Activated T-cell treated with anti-CD3 and anti-CD28 coated beads, Interleukin-2, amount 50 U/mL, for 4 hours (primary cell): ENCODE measurements at places on chromosomes 3 and 15.
A peak's percentile ranks its signal among the peaks of the same experiment; 100 is the strongest.

GRCh38 chr3:152899306-152899705, 64.4 kb downstream of the P2RY1 start:
- DNase-seq, result no peak

DNA sequence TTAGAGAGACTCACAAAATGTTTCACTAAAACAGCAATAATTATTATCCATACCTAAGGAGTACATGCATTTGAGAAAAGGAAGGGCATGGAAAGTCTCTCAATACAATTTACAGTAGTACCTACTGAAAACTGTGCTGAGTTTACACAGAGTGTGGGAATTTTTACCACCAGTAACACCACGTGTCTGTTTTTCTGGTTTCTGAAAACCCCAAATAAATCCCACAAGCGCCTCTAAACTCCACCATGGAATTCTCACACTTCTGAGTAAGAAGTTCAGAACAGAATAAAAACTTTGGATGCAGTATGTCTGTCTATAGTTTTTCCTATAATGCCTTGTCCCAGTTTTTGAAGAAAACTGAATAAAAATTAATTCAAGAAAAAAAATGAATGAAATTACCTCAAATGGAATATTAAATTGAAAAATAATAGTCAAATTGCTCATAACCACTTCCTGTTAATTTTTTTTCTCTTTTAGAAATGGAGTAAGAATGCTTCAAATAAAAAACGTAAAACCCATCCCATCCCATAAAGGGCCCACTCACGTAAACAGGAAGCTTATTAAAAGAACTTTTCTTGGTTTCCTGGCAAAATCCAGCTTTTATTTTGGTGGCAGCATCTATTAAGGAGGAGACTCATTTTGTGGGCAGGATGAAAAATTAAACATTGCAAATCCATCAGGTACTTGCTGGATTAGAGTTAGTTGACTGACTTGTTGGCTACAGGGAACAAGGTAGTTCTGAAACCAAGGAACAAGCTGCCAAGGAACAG, 378.1 kb downstream of the TIGIT start:
- no peak for DNase-seq

- no peak for DNase-seq
These were observed 397.2 kb downstream of the GAP43 start for GRCh38 chr3:116020495-116020894.

- DNase-seq, result no peak
These were observed 1.2 kb downstream of the ROBO1 start for GRCh38 chr3:79766496-79767193.

DNA sequence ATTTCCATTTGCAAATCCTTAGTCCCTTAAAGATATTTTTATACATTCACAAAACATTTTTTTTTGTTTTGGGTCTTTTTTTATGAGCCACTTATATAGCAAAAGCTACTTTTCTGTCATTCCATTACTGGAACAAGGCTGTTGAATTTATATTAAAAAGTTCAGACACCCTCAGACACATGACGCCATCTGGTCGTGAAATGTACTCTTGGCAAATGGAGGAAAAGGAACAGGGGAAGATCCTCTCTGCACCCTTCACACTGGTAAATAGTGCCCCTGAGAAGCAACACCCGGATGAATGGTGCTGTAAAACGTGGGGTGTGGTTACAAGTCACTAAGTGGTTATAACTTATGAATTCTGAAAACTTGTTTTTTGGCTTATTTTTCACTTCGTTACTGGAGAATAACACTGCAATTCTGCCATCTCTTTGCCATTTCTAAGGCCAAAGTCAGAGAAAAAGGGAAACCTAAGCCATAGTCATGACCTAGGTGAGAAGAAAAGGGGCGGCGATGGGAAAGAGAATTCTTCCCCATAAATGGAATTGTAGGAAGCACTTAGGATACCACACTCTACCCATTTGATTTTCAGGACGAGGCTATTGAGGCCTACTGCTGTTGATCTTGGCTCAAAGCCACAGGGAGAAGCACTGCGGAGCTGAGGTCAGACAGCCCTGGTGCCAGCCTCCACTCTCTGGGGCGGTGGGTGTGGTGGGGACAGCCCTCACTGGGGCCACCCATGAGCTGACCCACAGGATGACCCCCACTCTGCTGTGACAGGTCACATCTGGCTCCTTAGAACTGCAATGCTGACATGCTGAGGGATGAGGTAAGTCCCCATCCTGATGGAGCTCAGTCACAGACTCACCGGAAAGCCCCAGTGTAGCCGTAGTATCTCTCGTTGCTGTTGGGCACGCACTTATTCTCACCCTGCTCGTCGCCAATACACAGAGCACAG, 21.9 kb downstream of the LTF start:
- DNase-seq, result peak; percentile 47

DNA sequence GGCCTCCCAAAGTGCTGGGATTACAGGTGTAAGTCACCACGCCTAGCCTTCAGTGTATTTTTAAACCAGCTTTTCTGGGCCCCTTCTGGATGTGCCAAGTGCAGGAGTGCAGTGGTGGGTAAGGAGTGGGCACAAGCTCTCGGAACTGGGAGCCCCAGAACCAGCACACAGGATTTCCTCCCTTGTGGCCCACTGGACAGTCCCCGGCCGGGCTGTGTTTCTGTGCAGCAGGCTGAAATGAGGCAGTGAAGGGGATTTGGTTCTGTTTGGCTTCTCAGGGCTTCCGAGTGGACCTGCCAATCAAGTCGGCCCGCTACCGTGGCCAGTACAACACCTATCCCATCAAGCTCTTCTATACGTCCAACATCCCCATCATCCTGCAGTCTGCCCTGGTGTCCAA, 14.4 kb downstream of the SEC61A1 start:
- no peak for DNase-seq

DNA sequence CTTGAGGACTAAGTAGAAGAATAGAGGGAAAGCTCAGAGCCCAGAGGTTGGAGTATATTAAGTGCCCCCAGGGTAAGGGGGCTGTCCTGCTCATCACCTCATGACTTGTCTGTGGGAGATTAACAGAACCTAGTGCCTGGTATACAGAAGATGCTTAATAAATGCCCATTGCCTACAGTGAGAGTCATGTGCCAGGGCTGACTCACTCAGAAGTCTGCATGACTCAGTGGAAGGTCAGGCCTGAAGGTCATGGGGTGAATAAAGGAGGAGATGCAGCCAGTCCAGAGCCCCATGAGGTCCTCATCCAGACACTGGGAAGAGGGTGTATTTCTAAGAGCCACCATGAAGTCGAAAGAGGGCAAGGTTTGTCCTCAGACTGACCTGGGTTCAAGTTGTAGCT, 62.5 kb upstream of the TLE3 start:
- no peak for DNase-seq

DNA sequence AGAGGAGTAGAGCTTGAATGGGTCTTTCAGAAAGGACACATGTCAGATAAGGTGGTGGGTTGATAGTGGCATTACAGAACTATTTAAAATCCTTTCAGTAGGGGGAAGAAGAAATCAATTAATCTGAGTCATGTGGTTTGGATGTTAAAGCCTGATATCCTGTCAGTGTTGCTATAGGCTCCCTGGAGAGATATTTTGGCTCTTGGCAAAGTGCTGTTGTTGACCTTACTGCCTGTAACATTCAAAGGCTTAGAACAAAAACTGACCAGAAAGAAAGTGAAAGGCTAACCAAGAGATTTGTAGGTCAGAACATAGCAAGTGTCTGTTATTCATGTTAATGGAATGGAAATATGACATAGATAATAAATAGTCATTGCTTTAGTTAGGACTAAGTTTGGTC, 552.9 kb downstream of the DIPK2A start:
- DNase-seq, result no peak

DNA sequence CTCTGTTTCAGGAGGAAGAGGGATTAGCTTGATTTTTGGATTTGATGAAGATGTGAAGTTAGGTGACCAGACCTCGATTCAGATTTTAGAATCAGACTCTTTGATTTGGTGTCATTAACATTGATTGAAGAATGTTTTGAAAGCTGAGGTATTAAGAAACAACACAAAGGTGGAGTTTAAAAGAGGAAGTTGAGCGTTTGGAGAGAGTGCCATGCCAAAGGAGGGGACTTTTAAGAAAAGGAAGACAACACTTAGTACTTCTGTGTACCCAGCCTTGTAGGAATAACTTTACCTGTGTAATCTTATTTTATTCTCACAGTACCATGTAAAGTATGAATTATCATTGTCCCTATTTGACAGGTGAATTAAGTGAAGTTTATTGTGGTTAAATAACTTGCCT, 34.4 kb downstream of the PPARG start:
- no peak for DNase-seq

DNA sequence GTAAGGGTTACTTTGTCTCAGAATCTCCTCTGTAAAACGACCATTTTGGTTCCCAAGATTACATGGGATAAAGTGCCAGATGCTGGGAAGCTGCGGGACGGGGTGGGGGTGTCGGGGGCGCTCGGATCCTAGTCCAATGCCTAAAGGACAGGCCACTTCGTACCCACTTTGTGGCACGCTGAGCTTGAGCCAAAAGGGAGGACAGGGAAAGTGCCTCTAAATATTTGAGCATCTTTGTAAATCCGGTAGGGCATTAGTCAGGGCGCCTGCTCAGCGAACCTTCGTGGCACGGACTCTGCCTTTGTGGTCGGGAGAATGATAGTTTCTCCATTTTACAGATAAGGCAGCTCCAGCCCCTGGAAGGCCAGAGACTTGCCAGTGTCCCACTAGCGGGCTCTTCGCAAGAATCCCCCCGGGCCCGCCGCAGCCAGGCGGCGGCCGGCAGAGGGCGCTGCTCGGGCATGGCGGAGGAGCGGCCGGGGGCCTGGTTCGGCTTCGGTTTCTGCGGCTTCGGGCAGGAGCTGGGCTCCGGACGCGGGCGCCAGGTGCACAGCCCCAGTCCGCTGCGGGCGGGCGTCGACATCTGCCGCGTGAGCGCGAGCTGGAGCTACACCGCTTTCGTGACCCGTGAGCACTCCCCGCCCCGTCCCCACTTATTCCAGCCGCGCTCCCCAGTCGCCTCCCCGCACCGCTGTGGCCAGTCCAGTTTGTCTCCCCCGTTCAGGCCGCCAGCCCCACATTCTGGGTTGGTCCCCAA, 1.8 kb downstream of the RCCD1 start:
- DNase-seq, result peak; percentile 61

GRCh38 chr3:150132101-150132749, 161.5 kb upstream of the PFN2 start:
- no peak for DNase-seq

- peak; percentile 41 for DNase-seq
These were observed 112.1 kb upstream of the ICE2 start for GRCh38 chr15:60590935-60591495.

DNA sequence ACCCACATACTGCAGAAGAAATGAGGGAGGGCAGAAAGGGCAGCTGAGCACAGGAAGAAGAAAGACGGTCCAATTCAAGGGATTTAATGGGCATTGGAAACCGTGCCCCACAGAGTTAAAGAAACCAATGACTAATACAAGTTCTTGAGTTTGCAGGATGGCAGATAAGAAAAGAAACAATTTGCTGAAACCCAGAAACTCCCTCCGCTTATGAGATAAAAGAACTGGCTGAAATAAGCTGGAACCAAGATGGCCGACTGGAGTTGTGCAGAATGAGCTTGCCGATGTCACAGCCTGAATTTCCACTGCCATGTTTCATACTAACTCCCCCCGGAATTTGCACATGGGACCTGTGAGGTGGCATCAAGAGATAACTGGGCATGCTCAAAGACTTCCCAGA, 47.1 kb downstream of the SCAP start:
- no peak for DNase-seq

- DNase-seq, result no peak
These were observed 269.1 kb downstream of the SHQ1 start for GRCh38 chr3:72579191-72579580.

DNA sequence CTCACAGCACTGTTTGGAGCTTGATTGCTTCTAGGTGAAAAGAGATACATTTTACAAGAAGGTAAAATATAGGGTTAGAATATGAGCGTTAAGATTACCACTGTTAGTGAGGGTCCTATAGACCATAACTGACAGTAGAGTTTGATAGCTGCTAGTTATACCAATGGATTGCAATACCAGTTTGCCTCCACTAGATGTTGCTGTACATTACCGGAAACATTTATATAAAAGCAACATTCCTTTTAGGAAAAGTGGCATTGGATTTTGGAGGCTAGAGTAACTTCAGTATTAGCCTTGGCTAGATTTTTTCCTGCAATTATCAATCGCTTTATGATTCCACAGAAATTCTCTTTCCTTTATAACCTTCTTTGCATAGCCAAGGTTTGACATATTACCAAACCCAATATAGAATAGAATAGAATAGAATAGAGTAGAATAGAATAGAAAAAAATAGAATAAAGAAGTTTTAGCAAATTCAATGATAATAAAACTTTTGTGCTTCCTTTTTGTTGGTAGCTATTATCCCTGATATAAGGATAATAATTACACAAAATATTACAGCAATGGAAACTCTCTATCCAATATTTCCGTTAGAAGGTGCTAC, 1093.6 kb upstream of the ALCAM start:
- no peak for DNase-seq

DNA sequence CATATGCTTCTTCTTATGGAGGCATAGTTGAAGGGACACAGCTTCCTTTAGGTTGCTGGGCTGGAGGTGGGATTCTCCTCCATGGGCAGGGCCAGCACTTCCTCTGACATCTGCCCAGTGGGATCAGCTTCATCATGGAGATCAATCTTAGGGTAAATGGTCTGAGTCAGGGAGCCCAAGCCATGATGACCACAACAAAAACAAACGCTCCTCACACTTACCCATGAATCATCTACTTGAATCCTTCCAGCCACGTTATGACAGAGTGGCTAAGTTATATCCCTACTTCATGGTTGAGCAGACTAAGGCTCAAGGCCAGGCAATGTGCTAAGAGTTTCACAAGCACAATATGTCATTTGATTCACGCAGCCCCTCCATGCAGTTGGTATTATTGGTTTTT, 87.2 kb upstream of the NMNAT3 start:
- no peak for DNase-seq

- no peak for DNase-seq
These were observed 41.8 kb upstream of the ST6GAL1 start for GRCh38 chr3:186888569-186888968.

GRCh38 chr15:57784081-57784511, 77.6 kb downstream of the POLR2M start:
- DNase-seq, result no peak

- DNase-seq, result no peak
These were observed 66.6 kb downstream of the GAP43 start for GRCh38 chr3:115689928-115690327.

DNA sequence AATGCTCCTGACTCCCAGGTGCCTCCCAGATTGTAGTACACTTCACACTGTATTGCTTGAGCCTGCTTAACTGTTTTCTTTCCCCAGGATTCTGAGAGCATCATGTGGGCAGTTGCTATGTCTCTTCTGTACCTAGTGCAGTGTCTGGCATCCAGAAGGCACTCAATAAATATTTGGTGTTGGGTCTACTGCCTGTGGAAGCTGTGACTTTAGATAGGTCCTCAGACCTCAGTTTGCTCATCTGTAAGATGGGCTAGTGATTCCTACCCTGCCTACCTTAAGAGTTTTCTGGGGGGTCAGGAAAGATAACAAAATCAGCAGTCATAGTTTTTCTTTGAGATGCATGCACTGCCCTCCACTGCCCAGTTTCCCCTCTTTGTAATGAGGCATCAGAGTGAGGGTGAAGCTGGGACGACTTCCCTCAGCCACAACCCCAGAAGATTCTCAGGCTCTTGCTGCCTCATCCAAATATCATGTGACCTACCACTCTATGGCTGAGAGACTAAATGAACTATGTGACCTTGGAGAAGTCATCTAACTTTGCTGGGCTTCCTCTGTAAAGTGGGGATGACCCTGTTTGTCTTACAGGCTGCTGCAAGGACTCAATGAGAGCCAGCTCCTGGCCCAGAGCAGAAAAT, 50.4 kb downstream of the ATP2B2 start:
- no peak for DNase-seq

- DNase-seq, result no peak
These were observed 224.0 kb downstream of the PLOD2 start for GRCh38 chr3:145936971-145937370.

- no peak for DNase-seq
These were observed 171.0 kb upstream of the UMPS start for GRCh38 chr3:124558991-124559845.
